ENCODE measurements at places on chromosomes 3 and 15. TPM values are rescaled to one million over a fixed set of nuclear protein-coding genes. Genes with fewer than 3 reads are reported as not detected.

Gene SLC28A2
- total RNA-seq: not detected

Gene HES1
- 45.8 TPM for total RNA-seq

Gene ANKUB1
- not detected for total RNA-seq

Gene CLEC3B
- 6.3 TPM for total RNA-seq

Gene RBMS3
- total RNA-seq: 25.9 TPM

Gene ZNF717
- 9.7 TPM for total RNA-seq

Gene VGLL3
- 0.33 TPM for total RNA-seq

Gene SLC2A2
- not detected for total RNA-seq

All from dermis blood vessel endothelial cell (primary cell).